ENCODE measurements at places on chromosomes 12 and 14. TPM values are rescaled to one million over a fixed set of nuclear protein-coding genes. Genes with fewer than 3 reads are reported as not detected.

NRXN3 gene
- total RNA-seq = 10.0 TPM

BDKRB2 gene
- 1.5 TPM for total RNA-seq

ACOT6 gene
- not detected for total RNA-seq

NFE2 gene
- 7.5 TPM for total RNA-seq

ENDOU gene
- total RNA-seq = 0.32 TPM

CRIP1 gene
- 96.2 TPM for total RNA-seq

DNA sequence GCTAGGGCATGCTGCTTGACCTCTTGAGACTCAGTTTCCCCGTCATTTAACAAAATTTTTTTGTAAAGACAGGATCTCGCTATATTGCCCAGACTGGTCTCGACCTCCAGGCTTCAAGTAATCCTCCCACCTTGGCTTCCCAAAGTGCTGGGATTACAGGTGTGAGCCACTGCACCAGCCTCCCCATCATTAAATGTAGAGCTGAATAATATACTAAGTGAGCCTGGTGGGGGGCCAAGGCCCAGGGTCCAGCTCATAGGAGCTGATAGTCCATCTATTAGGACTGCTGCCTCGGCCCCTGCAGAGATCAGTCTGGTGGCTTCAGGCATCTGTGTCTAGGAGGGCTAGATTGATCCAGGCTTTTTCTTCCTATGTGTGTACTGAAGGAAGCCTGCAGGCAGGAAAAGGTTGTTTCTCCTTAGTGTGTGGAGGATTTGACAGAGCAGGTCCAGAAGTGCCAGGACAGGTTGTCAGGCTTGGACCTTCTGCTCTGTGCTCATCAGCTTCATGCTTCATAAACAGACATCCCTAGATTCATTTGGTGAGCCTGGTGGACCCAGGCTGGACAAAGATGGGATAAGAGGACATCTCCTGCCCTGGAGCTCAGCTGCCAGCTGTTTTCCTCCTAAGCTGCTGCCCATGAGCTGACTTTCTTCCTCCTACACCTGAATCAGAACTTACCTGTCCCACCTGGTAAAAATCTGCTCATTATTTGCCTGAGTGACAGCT, 135.4 kb downstream of the ZFP36L1 start:
- no peak for DNase-seq

- no peak for DNase-seq
Observed at GRCh38 chr12:110679201-110679600, 9.7 kb downstream of the HVCN1 start.

DNA sequence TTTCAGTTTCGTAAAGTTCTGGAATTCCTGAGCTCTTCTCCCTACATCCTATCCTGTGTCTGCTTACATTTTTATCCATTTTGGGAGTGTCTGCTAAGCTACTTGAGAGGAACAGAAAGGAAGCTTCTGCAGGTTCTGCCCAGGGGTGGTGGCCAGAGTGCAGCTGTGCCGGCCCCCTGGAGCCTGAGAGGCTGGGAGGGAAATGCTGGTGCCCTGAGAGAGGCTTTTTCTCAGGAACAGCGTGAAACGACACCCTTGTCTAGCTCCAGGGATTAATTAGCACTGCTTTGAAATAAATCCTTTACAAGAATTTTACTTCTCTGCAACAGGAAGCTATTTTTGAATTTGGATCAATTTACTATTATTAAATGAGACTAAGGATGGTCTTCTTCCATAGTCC, 165.4 kb downstream of the SLC15A5 start:
- no peak for DNase-seq

DNA sequence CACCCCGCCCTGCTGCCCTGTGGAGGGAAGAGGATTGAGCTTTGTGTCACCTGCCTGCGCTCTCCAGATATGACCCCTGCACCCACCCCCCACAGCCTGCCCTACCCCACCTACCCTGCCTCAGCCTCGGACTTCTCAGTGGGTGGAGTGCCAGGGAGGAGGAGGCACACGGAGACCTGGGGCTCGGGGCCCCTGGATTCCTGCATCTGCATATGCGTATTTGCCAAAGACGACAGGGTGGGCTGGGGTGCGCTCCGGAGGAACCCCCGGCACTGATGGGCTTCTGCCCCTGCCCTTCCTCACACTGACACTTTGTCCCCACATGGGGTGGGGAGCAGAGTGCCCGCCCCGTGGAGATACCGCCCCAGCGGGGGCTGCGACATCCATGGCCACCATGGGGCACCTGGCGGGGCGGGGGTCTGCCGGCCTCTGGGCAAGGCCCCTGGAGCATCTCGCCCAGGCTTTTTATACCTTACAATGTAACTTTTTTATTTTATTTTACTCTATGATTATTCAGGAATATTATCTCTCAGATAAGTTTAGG, 206.0 kb downstream of the TSPAN9 start:
- DNase-seq = no peak

- no peak for DNase-seq
Observed at GRCh38 chr14:102665621-102666020, 73.2 kb downstream of the RCOR1 start.

DNA sequence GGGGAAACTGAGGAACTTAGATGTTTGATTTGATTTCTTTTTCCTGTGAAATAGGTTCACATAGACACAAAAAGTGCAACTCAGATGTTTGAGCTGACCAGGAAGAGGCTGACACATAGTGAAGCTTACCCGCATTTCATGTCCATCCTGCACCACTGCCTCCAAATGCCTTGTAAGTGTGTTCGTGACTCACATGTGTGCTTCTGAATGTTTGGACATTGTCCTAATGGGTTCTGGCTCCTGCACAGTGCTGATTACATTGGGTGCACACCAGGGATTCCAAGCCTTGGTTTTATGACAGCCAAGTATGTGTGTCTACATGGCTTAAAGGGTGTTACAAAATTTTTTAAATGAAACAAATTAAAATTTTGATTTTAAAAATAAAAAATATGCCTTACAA, 137.4 kb downstream of the DAAM1 start:
- no peak for DNase-seq

DNA sequence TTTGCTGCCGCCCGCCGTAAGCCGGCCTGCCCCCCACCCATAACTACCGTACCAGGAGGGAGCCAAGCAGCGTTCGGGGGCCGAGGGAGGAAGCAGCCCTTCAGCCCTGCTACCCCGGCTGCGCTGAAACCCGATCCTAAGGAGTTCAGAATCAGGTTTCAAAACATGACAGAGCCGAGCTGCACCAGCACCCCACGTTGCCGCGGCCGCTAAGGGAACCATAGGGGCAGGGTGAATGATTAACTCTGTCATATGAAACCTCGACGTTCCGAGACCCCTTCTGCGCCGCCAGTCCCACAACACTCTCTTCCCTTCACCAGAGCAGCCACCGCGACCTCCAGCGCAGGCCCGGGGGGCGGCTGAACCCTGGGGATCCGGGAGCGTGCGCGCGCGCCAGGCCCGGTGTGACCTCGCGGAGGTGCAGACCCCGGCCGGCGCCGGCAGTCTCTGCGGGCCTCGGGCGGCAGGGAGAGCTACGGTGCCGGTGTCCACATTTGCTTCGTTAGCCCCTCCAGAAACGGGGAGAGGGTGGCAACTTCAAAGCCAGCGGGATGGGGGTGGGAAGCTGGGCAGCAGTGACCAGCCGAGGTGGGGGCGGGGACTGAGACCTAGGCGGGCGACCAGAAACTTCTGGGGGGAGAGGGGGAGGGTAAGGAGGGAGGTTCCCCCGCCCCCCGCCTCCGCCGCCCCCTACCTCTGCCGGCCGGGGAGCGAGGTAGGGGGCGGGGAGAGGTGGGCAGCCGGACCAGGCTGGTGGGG, 1.6 kb downstream of the SIX4 start:
- DNase-seq = peak; percentile 65

GRCh38 chr12:99521664-99522063, 125.9 kb upstream of the GARIN6 start:
- DNase-seq = no peak

DNA sequence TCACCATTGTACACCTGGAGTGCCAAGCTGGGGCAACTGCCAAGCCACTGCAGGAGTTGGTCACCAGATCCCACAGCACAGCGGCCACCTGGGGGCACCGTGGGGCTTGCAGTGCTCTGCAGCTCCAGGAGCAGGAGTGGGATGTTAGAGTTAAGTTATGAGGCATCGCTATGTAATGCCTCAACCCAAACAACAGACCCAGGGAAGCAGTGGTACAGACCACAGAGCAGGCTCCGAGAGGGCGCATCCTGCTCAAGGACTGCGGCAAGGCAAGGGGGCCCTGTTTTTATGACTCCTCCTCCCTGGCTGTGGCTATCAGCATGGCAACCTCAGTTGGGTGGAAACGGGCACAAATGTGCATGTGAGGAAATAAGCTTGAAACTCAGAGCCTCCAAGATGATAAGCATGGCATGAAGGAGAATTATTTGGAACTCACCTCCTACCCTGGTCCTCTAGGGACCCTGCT, 63.1 kb downstream of the ARL6IP4 start:
- peak; percentile 92 for DNase-seq

DNA sequence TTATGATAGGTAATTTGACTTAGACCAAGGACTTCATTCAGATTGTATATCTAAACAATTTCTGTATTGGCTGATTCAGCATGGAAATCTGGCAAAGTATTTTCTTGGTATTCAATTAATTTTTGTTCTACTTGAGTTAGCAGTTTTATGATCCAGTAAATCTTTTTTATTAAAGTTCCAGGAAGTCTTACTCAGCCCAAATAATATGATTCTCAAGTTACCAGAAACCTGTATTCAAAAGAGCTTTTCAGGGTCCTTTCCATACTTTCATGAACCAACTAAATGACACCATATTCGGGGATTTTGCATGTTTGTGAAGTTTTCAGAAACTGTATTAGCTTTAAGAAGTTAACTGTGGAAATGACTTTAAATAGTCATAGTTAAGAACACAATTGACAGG, 662.6 kb downstream of the LRFN5 start:
- no peak for DNase-seq

DNA sequence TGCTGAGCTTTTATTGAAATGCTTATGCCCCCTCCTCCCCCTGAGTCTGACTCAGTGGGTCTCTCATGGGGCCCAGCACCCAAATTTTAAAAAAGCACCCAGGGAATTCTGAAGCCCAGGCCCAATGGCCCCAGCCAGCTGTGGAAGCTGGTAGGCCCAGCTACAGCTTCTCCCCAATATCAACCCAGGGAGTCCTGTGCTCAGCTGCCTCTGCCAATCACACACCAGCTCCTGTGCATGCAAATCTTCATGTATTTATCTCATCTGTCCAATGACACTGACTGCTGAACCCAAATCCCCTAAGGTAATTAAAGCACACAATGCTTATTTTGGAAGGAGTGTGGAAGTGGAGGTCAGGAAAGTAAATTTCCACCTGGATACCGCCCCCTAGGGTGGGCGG, 76.3 kb downstream of the CCDC88C start:
- DNase-seq = no peak

DNA sequence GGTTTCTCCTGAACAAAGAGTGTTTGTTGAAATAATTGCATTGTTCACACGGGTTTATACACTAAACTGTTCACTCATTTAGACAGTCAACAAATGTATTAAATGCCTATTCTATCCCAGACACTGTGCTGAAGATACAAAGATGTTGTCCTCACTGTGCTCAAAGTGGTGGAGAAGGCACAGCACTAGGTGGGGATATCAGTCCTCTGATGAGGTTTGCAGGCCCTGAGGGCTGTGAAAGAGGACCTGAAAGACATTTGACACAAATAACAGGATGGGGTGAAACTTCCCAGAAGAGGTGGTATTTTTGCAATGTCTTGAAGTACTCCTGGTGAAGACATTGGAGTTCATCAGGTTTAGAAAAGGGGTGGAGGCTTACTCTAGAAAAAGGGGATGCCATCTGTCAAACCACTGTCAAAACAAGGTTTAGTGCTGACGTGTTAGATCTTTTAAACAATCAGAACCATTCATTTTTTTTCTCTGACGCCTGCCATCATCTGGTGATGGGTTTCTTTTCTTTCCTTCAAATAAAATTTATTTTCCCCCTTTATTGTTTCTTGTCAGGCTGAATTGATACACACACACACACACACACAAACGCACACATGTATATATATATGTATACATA, 69.5 kb downstream of the ACSS3 start:
- no peak for DNase-seq

- DNase-seq = no peak
Observed at GRCh38 chr14:52948039-52948438, 2.8 kb downstream of the FERMT2 start.

DNA sequence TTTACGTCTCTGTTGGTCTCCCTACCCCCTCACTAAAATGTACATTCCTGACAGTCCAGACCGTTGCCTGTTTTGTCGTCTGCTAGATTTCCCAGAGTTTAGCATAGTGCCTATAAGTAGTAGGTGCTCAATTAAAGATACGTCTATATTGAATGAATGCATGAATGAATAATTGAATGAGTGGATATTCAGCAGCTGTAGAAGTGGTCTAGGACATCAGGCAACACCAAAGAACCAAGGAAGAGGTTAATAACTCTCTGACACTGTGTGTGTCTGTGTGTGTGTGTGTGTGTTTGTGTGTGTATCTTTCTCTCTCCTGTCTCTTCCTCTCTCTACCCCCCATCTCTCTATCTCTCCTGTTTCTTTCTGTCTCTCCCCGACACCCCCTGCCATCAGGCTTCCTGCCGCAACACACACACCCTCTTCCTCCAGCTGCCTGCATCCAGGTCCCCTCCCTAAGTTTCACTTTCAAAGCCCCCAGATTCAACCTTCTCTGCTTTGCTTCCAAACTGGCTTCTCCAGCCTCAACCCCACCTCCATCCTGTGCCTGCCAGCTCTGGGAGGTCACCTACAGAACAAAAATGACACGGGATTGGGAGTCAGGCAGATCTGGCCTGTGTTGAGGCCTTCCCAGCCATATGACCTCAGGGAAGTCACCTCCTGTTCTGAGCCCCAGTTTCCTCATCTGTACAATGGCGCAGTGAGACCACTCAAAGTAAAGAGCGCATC, 119.9 kb upstream of the NCOR2 start:
- DNase-seq = no peak

DNA sequence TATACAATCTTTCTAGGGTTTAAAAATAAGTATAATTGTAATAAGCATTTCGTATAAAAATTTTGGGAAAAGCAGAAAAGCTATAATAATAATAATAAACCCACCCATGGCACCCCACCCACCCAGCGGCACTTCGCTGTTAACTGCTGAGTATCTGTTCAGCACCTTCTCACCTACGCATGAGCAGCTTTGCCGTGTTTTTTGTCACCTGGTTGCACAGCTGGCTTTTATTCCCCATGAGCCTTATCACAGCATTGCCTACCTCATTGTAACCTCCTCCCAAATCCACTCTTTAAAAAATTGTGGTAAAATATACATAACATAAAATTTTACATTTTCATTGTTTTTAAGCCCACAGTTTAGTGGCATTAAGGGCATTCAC, 34.7 kb downstream of the CYP46A1 start:
- no peak for DNase-seq

DNA sequence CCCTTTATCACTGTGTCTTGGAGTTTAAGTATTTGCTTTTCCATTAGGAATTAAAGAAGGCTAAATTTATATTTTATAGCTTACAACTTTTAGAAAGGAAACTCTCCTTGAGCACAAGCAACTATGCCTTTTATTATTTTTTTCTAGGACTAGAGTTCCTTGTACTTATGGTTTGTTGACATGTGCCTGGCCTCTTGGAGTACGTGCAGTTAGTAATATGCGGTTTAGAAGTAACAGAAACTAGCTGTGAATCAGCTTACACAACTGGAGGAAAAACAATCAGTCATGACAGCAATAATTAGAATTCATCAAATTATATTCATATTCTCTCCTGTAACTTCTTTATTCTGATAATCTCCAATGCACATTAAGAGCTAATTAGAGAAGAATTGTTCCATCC, 428.7 kb downstream of the AEBP2 start:
- no peak for DNase-seq
